NCI-H2081 treated with DMSO at 0.1 percent for 48 hours (cell line): ENCODE measurements at places on chromosomes 13 and 19.

DNA sequence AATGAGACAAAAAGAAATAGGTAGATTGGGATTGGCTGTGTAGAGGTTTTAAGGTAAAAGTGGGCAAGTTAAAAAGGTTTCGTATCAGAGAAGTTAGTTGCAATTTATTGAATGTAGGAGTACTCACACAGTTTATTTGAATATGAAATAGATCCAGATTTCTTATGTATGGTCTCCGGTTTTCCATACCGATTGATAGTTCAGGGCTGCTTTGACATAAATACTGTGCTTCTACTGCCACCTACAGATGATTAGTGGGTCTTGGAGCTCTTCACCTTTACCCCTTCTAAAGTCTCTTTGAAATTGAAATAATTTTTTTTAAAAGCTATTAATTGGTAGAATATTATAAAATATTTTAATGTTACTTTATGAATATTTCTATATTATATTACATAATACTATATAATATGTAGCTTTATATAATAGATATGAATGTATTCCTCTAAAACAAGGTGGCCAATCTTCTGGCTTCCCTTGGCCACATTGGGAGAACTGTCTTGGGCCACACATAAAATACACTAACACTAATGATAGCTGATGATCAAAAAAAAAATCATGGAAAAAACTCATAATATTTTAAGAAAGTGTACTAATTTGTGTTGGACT lies 7.7 kb upstream of the GPR18 start:
- peak; percentile 29 for DNase-seq

DNA sequence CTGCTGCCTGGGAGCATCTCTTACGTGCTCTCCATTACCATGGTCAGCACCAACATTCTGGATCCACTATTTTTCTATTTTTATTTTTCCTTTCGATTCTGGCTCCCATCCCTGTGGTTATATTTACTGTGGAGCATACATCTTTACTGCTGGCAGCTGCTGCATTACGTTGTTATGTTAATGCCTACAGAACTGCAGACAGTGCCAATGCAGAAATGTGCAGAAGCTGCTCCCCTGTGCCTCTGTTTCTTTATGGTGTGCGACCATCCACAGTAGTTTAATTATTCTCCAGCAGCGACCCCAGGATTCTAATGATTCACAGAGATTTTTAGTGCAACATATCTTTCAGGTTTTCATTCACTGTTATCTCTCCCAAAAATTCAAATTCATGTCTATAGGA lies 911.7 kb upstream of the SLITRK6 start:
- no peak for DNase-seq

DNA sequence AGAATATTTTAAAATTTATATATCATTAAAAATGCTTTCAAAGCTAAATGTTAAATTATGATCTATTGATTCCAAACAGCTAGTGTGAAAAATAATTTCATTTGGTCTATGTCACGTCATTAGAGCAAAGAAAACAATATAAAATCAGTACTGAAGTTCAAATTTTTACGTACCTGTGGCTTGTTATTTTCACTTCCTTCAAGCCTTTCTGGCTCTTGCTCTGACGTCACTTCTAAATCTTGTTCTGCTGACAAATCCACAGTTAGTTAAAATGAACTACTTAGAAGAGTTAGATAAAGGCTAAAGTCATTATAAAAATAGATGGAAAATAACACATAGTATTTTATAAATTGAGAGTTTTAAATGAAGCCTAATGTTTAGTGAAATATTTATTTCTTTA lies 147.7 kb upstream of the TUBA3C start:
- no peak for DNase-seq

DNA sequence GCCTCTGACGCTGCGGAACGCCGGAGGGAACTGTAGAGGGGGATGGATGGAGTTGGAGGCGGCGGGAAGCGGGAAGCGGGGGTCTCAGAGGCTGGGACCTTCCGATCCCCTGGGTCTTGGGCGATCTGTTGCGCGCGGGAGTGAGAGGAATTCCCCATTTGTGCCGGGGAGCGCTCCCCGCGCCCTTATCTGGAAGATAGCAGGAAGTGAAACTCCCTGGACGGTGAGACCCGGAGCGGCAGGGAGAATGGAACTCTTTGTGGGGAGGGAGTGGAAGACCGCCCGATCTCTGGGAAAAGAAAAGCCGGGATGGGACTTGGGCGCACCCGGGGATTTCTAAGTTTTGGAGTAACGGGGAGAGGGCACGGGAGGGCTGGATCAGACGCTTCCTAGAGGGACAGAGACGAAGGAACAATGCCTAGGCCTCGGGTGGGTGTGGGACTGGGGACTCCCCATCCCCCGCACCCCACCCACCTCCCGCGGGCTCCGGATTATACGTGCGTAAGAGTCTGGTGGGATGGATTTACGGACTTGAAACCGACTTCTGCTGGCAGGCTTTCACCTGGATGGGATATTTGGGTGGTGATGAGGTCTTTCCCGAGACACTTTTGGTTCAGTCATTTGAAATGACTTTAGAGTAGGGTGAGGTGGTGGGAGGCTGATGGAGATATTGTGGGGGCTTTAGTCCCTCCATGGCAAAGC lies 495 bp downstream of the LSR start:
- DNase-seq = no peak

DNA sequence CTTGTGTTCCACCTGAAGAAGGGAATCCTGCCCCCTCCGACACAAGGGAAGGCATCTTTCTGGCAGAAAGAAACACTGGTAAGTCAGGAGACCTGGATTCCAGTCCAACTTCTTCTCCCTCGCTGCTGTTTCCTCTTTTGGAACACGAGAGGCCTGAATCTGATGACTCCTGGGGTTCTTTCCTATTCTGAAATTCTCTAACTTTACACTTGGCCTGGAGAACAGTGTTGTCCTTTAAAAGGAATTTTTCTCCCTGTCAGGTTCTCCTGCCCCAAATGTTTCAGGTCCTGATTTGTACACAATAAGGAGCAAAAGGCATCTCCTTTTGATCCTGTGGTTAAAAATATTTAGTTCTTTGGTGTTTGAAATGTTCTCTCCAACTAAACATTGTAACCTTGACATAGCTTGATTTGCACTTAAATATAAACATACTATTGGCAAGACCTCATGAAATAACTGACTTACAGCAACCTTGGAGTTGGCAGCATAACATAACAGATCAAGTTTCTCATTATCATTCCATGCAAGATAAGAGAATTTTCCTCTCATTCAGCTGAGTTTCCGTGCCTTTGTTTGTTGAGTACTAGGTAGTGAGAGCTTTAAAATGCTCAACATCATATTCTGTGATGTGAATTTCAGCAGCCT lies 244.8 kb downstream of the COG6 start:
- no peak for DNase-seq

DNA sequence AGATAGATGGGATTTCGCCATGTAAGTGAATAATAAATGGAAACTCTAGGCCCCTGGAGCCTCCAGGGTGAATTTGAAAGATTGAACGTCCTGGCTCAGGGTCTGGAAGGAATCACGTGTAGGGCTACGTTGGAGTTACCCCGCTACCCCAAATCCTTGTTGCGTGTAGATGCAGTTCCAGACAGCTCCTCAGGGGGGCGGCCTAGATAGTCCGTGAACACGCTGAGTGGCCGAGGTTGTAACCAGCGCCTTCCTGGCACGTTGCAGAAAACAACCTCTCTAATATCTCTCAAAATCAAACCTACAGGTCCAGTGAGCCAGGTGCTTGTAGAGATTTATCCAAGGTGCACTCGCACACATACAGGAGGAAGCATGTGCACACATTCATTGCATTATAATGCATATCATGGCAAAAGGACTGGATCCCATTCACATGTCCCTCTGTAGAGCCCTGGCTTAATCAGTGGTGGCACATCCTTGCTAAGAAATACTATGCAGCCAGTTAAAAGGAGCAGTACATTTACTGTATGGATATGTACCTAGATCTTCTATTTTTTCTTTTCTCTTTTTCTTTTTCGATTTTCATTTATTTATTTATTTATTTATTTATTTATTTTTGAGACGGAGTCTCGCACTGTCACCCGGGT lies 2.5 kb upstream of the KEAP1 start:
- DNase-seq = no peak

DNA sequence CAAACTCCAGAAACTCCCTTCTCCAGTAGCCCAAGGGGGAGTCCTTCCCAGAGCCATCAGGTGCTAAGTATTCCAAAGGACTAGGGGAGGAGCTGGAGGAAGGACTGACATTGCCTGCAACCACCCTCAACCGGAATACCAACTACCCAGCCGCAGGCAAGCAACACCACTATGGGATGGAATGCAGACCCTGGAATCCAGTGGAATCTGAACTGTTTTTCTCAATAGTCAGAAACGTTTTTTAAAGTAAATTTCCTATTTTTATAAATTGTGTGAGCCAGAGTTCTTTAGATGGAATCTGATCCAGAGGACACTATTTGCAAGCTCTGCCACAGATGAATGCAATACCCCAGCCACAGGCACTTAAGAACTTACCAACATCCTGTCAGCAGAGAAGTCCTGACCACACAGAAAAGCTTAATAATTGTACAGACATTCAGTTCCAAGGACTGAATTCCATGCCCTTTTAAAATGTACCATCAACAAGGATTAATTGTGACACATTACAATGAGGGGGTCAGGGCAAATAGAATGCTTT lies 92.1 kb downstream of the USP12 start:
- DNase-seq = no peak

- no peak for DNase-seq
Measured at GRCh38 chr19:409516-410242, 732 bp upstream of the C2CD4C start.

DNA sequence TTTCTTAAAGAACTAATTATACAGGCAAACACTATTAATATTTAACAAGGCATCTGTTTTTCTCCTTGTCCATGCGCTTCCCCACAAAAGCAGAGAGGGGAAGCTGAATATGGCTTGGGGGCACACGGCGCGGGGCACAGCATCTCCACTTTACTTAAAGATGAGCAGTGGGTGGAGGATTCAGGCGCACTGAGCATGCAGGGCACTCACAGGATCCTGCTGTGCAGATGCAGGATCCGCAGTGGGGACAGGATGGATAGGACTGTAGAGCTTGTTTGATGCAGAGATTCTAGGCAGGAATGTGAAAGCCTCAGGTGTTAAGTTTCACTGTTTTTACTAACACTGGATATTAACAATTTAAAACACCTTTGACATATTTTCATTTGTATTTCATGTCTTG lies 43.3 kb downstream of the ATP11A start:
- peak; percentile 82 for DNase-seq

GRCh38 chr13:28031896-28032288 lies 43.4 kb upstream of the URAD start:
- DNase-seq = no peak

- no peak for DNase-seq
Measured at GRCh38 chr19:6686628-6686975, 16.6 kb upstream of the TNFSF14 start.

- DNase-seq = no peak
Measured at GRCh38 chr13:53631511-53631910, 602.9 kb downstream of the OLFM4 start.

GRCh38 chr19:40257096-40257517 lies 28.0 kb downstream of the AKT2 start:
- no peak for DNase-seq

DNA sequence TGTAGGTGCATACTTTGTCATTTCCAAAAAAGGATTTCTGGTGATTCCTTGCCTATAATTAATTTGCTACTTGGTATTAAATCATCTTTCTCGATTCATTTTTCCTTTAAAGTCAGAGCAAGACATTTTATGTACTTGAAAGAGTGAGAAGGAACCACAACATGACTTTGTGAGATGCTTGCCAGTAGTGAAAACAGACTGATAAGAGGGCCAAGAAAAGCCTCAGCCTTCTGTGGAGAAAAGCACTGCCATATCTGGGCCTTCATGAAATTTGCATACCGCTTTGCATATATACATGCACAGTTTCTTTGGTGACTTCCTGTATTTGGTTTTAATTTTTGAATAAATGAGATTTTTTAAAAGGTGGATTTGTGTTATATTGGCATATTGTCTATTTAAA lies 128.4 kb downstream of the CDK8 start:
- no peak for DNase-seq

DNA sequence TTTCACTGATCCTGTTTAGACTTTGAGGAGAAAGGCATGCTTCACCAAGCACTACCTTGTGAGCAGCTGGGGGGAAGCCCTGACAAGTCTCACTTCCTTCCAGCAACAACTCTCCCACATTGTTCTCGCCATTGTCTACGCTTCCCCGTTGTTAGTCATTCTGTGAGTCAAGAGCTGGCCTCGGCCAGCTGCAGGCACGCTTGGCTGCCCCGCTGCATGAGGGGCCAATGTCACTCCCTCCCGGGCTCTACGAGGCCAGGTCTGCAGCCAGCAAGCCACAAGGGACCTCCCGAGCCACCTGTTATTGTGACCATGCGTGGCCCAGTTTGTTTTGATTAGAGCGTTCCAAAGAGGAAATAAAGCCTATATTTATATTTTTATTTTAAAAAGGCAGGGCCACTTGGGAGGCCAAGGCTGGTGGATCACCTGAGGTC lies 220.9 kb downstream of the FOXO1 start:
- DNase-seq = no peak

- DNase-seq = no peak
Measured at GRCh38 chr13:113840541-113841352, 23.1 kb downstream of the GAS6 start.
